ENCODE measurements at places on chromosomes 11 and 22.

GRCh38 chr11:126702987-126703386, 297.6 kb downstream of the KIRREL3 start:
- DNase-seq: no peak

- DNase-seq: no peak
Observed at GRCh38 chr22:29069463-29069862, 3.4 kb upstream of the KREMEN1 start.

DNA sequence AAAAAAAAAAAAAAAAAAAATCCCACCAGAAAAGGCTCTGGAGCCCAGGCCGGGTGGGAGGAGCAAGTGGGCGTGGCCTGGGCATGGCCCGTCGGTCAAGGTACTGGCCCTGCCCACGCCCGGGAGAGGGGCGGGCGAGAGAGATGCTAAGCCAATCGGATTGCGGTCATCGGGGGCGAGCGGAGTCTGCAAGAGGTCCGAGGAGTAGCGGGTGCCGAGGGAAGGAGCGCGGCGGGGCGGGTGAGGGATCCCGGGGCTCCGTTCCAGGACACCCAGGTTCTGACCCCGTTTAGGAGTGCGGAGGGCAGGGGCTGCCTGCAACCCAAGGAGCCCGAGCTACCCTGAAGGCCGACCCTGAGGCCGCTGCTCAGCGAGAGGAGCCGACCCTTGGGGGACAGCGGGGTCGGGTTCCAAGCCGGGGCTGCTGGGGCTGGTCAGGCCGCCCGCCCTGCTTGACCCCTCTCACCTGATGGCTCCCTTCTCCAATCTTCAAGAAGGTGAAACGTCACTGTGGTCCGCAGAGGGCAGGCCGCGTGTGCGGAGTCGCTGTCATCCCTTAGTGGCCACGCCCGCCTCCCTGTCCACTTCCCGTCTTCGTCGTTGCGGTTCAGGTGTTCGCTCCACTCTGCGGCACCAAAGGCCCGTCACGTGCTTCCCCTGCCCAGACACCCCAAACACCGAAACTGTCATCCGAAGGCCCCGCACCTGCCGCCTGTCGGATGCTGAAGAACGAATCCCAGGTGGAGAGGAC, 11.1 kb upstream of the TAB1 start:
- peak; percentile 73 for DNase-seq

DNA sequence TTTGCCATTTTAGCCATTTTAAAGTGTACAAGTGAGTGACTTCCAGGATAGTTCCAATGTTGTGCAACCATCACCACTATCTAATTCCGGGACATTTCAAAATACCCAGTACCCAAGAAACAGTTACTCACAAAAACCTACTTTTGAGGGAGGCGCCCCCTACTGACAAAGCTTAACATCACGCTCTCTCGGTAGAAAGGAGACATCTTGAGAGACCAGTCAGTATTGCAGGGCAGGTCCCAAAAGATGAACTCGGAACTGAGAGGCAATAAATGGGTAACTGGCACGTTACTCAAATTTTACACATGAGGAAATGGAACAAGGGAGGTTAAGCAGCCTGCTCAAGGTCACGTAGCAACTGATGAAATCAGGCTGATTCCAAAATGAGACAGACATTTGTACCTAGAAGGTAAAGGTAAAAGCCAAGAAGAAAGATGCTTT, 50.0 kb upstream of the POU2AF1 start:
- DNase-seq: no peak

DNA sequence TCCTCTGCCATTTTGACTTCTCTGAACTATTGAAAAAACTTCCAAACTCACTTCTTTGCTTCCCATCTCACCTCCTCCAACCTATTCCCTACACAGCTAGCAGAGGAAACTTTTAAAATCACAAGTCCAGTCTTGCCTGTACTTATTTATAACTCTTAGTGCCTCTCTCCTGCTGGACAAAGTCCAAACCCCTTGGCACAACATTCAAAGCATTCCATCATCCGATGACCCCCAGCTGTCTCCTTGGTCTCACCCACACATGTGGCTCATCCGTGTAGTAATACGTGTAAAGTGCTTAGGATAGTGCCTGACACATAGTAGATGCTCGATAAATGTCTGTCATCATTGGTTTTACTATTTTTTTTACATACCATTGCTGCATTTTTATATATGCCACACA, 101.4 kb downstream of the PARVA start:
- DNase-seq: no peak

GRCh38 chr11:77381729-77382665, 80.5 kb upstream of the GDPD4 start:
- no peak for DNase-seq

GRCh38 chr11:126115127-126115495, 52.4 kb upstream of the CDON start:
- DNase-seq: no peak

DNA sequence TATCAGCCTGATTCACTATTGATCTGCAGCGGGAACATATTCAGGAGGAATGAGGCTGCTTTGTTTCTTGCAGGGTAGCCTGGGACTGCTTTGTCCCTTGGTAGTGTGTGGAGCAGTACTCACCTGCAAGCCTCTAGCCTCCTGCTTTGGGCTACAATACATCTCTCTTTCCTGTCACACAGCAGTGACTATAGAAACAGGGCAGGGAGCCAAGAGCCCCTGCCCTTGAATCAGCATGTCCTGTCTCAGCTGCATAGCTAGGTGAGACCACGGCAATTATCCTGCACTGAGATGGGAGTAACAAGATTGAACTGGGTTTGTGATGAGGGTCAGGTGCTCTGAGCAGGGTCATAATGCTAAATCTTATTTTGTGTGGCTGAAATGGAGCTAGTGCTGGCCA, 191.9 kb downstream of the NELL1 start:
- DNase-seq: no peak

DNA sequence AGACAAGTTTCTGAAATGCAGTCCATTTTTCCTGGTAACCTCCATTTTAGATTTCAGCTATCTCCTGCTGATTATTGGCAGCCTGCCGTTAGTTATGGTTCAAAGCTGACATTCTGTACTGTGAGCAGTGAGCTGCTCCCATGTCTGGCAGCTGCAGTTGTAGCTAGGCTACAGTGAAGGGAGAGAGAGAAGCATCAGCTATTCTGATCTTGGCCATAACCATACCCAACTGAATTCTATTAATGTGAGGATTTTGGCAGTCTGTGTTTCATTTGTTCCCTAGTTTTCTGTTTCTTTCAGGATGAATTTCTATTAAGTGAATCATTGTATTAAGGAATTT, 33.4 kb downstream of the SIK2 start:
- DNase-seq: peak; percentile 35

- no peak for DNase-seq
Observed at GRCh38 chr22:19962909-19963806, 21.5 kb upstream of the TXNRD2 start.

GRCh38 chr11:11390068-11390771, 37.2 kb upstream of the CSNK2A3 start:
- DNase-seq: no peak

DNA sequence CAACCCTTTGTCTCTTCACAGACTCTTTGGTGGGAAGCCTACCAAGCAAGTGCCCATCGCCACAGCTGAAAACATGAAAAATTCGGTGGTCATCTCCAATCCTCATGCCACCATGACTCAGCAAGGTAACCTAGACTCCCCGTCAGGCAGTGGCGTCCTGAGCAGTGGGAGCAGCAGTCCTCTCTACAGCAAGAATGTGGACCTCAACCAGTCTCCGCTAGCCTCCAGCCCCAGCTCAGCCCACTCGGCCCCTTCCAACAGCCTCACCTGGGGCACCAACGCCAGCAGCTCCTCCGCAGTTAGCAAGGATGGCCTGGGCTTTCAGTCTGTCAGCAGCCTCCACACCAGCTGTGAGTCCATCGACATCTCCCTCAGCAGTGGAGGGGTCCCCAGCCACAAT, 111.6 kb downstream of the DBX1 start:
- DNase-seq: no peak

DNA sequence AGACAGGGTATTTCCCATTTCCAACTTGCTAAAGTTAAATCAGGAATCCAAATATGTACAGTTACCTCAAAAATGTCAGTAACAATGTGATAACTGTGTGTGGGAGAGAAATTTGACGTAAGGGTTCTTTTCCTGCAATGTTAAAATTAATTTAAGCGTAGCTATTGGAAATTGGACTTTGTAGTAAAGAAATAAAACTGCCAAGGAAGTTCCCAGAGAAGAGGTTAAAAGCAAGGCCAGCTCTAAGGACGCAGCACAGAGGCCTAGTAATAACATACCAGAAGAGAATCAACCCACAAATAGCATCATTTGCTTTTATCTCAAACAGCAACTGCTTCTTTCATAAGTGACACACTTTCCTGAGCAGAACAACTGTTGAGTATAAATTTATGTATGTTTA, 36.8 kb upstream of the GRIA4 start:
- no peak for DNase-seq

- DNase-seq: no peak
Observed at GRCh38 chr11:25529572-25529971, 802.4 kb upstream of the ANO3 start.

GRCh38 chr11:10477690-10478046, 22.6 kb downstream of the AMPD3 start:
- DNase-seq: no peak

DNA sequence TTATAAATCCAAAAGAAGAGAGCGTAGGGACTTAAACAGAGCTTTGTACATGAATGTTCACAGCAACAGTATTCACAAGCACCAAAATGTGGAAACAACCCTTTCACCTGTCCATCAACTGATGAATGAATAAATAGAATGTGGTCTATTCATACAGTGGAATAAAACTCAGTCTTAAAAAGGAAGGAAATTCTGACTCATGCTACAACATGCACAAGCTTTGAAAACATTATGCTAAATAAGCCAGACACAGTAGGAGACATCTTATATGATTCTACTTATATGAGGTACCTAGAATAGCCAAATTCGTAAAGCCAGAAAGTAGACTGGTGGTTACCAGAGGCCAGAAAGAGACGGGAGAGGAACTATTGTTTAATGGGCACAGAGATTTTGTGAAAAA, 74.3 kb downstream of the SHANK2 start:
- no peak for DNase-seq

- no peak for DNase-seq
Observed at GRCh38 chr11:119626871-119627270, 102.1 kb downstream of the NECTIN1 start.

DNA sequence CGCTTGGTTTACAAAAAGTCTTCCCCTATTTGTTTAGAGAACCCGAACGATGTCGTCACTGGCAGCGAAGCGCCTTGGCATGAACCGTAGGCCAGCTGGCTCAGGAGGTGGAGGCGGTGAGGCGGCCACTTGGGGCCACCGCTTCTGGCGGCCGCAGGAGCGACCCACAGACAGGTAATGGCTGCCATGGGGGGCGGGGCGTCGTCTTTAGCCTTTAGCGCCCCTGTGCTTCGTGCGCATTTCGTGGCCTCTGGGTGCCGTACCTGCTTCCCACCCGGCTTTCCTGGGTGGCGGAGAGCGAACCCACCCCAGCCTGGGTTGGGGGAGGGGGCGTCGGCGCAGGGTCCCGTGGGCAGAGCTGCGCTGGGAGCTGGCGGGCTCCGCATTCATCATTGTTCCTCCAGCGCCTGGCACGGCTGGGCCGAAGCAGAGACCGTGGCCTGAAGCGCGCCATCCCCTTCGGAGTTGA, 469 bp upstream of the OSBP2 start:
- peak; percentile 74 for DNase-seq

DNA sequence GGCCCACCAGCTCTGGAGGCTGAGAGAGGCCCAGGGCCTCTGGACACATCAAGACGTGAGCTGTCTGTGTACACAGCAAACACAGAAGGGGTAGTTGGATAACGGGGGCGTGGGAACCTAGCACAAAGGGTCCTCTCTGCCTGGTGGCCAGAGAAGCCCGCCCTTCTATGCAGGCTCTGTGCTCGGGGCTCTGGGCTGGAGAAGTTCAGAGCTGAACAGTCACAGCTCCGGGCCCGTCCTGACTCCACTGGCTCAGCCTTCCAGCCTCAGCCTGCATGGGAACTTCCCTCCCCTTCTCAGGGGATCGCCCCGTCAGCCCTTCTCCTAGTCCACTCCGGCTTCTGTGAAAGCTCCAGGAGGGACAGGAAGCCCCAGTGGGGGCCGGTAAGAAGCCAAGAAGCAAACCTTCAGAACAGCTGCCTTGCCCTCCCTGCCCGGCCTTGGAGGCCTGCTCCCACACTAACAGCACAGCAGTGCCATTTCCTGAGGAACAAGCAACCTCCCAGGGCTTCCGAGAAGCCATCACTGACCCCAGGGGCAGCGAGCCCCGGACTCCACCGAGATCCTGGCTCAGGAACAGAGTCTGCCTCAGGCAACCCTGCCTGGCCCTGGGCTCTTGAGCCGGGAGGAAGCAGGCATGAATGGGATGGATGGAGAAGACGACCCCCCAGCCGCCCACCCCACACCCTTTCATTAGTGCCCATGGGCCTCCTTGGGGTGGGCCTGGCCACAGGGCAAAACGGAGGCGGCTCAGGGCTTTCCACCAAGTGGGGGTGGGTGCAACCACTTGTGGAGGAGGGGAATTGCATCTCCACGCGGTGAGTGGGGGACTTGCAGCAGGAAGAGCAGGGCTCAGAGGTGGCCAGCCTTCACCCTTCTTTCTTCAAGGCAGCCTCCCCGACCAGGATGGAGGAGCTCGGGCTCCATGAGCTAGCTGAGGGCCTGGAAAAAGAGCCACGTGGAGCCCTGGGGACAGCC, 119.8 kb downstream of the ST3GAL4 start:
- no peak for DNase-seq

DNA sequence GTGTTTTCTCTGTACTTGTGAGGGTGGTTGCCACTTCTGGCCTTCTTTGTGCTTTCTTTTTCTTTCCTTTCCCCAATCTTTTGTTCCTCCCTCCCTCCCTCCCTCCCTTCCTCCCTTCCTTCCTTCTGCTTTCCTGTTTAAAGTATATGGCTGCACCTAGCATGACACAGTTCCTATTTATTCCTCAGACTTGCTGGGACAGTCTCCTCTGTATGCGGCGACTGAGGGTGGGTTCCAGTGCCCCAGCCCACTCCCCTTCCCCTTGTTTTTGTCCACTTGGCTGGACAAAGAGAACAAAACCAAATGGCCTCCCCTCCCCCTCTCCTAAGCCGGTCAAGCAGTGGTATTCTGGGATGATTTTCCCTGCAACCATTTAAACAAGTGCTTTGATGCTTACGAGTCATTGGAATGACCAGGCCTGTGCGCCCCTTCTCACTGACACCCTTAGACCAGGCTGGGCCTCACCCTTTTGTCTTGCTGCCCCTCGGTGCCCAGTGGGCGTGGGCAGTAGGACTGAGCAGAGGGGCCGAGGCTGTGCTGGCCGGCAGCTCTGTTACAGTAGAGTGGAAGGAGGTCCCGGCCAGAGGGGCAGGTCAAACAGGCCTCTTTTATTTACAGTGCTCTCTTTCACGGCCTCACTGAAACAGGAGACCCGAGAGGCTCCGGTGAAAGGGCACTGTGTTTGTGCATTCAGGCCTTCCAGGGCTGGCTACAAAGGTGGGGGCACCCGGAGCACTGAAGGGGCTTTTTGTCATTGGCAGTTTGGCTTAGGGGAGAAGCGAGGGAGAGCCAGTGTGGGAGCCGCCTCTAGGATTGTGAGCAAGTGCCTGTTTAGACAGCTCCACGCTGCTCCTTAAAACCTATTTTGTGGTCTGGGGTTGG, 32.2 kb downstream of the ZBTB16 start:
- DNase-seq: no peak

GRCh38 chr11:112627588-112628045, 333.6 kb upstream of the NCAM1 start:
- DNase-seq: no peak

Data from hypothalamus (tissue), 51 donors.